ENCODE measurements at places on chromosomes 2 and 18.

DNA sequence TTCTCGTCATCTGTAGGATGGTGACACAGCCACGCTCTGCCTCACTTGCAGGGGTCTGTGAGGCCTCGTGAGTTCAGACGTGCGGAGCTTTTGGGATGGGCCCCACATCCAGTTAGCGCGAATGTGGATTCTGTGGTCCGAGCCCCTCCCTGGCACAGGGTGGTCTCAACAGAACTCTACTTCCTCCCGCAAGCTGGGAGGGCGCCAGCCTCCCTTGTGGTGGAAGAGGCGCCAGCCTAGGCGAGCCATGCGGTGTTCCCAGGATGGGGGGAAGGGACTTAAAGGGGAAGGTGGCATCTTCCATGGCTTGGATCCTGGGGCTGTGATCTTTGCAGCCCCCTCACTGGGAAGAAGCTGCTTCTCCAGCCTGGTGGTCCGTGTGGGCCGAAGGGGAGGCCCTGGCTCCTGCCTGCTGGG is 1.4 kb downstream of the SNORC start:
- DNase-seq: no peak

DNA sequence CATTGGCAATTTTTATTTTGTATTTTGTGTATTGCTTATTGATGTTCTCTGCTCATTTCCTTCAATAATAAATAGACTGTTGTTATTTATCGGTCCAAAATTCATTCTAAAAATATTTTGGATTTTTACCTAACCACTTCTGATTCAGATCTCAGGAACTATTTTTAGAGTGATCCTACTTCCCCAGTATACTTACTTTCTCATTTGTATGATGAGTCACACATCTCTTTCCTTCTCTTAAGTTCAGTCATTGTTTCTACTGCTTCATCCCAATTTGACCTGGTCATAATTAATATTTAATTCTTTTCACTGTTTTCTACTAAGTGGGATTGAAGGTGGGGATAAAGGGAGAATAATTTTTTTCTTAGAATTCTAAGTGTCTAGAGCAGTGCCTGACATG is 75.1 kb downstream of the AGPS start:
- DNase-seq: no peak

GRCh38 chr2:64919261-64919660 is 69.9 kb upstream of the SLC1A4 start:
- no peak for DNase-seq

GRCh38 chr2:226671141-226671676 is 128.4 kb downstream of the IRS1 start:
- DNase-seq: peak; percentile 30

GRCh38 chr2:207469943-207470729 is 59.6 kb upstream of the CREB1 start:
- no peak for DNase-seq

- DNase-seq: no peak
These were observed 127.6 kb downstream of the PMAIP1 start for GRCh38 chr18:60027397-60027796.

DNA sequence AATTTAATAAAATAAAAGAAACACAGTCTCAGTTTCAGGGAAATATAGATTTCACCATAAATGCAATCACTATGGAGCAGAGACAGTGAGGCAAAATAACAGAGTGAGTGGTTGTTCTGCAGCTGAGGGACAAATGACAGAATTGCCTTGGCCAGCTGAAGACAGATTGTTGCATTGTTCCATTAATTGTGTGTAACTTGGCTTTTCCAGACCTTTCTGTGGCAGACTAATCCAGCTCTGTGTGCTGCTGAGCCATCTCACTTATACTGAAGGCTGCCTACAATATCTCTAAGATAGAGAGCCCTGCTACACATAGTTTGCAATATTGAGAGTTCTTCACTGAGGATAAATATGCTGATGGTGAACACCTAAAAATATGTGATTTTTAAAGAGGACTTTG is 11.5 kb downstream of the LRRTM1 start:
- DNase-seq: no peak

DNA sequence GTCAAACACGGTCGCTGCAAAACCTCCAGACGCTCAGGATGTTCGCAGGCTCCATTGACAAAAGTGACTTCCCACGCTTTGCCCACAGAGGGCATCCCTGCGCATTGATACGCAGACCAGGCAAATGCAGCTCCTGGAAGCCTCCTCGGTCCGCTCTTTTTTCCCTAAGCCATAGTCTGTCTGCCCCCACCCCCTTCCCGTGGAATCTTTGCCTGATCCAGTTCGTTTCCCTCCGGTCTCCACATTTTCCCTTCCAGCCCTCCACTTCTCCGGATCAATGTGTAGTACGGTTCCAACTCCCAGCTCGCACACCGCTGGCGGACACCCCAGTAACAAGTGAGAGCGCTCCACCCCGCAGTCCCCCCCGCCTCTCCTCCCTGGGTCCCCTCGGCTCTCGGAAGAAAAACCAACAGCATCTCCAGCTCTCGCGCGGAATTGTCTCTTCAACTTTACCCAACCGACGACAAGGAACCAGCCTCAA is at the start of gene DCC:
TSS of gene DCC (plus strand) at position 307 of the 481 bp plus-strand sequence. CDS start 591 bp downstream, outside the sequence.
- peak; percentile 87 for DNase-seq

GRCh38 chr18:77859634-77860033 is 610.0 kb downstream of the GALR1 start:
- no peak for DNase-seq

DNA sequence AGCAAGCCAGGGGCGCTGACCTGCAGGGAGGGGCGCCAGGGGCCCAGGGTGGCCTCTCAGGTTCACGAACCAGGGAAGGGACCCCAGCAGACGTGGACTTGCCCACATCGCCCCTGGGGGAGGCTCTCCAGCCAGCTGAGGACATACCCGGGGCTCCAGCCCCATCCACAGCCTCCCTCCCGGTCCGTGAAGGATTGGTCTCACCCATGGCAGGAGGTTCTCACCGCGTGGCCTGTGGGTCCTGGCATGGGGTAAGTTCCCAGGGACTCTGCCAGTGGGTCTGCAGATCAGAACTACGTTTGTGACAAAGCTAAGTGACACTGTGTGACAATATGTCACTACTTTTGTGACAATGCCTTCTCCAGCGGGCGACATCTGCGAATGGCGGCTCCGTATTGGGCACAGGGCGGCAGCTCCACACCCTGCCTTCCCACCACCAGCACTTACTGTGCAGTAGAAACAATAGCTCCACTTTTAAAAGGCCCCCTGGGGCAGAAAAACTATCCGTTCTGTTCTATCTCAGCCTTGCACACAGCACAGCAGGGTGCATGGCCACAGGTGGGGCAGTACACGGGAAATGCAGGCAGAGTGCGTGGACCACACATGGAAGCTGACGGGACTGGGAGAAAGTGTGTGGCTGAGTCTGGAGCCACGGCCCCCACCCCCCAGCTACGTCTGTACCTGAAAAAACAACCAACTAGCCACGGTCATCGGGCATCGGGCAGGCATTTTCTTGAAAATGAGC is 65.2 kb upstream of the CTDP1 start:
- DNase-seq: no peak

GRCh38 chr2:235639428-235639773 is 145.6 kb downstream of the AGAP1 start:
- DNase-seq: peak; percentile 70

DNA sequence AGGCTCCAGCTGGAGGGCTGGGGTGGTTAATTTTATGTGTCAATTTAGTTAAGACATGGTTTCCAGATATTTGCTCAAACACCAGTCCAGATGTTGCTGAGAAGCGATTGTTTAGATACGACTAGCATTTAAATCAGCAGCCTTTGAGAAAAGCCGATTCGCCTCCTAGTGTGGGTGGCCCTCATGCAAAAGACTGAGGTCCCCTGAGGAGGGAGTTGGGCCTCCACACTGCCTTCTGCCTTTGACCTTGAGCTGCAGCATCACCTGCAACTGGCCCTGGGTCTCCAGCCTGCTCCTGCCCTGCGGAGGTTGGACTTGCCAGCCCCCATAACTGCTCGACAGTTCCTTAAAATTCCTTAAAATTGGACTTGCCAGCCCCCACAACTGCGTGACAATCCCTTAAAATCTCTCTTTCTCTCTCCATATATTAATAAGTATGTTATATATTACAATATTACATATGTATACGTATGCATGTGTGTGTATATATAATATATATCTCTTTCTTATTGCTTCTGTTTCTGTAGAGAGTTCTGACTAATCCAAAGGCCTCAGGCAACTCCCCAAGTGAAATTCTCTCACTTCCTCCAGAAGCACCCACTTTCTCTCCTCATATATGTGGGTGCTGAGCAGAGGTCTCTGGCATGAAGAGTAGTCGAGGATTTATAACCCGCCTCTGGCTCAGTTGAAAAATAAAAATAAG is 14.4 kb downstream of the FBLN7 start:
- no peak for DNase-seq

DNA sequence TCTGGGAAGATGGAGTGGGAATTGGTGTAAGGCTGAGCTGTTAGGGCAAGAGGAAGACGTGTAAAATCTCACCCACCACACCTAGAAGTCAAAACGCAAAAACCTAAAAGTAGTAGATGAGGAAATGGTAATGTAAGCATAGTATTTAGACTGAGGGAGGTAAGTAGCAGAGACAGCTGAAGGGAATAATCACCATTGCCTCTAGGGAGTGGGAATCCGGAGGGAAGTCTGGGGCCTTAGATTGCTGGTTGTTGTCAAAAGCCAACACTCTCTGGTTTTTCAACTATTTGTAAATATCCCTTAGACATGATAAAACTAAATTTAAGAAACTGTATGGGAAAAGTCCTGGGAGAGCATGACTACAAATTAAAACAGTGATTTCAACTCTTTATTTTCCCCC is 28.7 kb upstream of the MYCN start:
- no peak for DNase-seq

- no peak for DNase-seq
These were observed 78.0 kb downstream of the MARCHF4 start for GRCh38 chr2:216294305-216294704.

- peak; percentile 51 for DNase-seq
These were observed 119.2 kb downstream of the ANKRD44 start for GRCh38 chr2:197191177-197191939.

GRCh38 chr2:212766921-212767320 is 228.3 kb upstream of the ERBB4 start:
- DNase-seq: no peak

DNA sequence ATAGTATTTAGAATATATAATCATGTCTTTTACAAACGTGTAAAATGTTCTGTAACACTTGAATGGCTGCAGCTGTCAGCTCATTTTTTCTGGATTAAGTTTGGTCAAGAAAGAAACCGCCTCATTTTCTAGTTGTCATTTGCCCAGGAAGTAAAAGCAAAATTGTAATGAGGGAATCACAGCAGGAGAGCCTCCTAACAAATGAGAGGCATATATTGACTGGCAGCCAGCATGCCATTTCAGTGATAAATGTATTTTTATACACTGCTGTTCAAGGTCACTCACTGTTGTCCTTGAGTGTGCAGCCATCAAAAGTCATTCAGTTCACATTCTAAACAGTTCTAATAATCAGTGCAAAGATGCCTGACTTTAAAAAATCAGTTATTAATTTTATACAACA is 144.3 kb upstream of the BOD1L2 start:
- DNase-seq: no peak

DNA sequence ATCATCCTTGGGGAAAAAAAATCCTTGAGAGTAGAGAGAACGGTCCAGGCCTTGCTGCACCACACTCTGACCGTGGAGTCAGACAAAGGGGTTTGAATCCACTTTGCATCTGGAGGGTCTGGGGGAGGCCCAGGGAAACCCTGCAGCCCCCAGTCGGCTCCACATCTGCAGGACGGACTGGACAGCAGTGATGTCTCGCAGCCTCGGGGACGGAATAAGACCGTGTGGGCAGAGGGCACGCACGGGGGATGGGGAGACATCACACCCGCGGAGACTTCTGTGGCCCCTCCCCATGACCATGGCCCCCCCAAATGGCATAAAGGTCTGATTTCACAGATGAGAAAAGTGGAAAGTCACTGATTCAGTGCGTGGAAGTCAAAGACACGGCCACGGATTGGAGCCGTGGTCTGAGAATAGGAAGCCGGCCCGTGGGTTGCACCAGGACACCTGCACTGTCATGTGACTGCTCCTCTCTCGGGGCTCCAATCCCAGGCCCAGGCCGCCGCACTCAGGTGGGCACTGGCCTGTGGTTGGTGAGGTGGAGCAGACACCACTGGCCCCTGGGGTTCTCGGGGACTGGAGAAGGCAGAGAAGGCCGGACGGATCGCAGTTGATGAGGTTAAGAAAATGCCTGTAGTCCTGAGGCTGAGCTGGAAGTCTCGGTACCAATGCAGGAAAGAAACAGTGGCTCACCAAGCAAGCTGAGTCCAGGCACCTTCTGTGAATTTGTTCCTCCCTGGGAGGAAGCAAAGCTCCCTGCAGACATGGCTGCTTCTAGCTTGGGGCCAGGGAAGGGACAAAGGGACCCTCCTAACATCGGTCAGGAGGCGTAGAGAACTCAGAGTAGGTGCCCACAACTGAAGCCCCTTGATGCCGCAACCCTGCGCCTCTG is 61.8 kb downstream of the RTP5 start:
- DNase-seq: no peak

- no peak for DNase-seq
These were observed 194.5 kb downstream of the UBE2E3 start for GRCh38 chr2:181174611-181175580.

DNA sequence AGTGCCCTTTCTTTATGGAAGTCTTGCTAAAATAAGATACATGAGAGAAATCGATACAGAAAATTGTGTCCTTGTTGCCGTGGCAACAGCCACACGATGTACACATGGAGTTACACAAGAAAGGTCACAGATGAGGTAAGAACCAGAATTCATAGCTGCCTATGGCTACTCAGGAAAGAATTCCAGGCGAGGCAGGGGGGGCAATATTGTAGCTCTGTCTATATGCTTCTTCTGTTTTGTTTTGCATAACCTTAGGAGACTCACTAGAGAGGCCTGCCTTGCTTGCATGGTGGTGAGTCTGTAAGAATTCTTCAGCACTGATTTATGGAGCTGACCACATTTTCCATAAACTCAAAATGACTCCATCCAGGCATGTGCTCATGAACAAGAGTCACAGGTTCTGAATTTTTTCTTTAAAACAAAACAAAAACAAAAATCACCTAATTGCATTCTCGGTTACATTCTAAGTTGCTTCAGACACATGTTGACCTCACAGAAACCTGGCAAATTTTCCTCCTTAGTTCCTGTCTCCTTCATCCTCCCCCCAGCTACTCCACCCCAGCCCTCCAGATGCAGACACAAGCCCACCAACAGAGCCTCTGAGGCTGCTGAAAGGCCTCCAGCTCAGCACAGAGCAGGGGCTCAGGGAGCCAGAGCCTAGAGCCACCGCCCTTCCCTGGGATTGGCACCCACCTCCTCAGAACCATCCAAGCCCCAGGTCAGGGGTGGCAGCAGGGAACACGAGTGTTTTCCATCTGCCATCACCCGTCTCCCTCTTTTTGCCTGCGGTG is 183.5 kb downstream of the ANTXR1 start:
- peak; percentile 57 for DNase-seq

Measured in mesendoderm (in vitro differentiated cells).